ENCODE measurements at places on chromosomes 2 and 18.

DNA sequence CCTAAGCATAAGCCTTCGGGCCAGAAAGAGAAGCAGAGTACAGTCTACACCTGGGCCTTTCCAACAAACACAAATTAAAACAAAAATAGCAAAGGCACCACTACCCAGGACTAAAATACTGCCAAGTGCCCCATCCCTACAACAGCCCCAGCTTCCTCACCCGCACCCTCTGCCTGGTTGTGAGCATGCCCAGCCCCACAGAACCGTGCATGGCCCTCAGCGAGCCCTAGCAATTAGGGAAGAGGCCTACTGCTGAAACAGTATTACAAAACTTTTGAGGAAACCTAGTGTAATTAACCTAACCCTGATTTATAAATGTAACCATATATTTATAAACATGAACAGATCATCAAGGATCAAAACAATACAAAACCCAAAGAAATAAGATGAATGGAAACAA, 44.2 kb downstream of the FARSB start:
- DNase-seq = no peak

DNA sequence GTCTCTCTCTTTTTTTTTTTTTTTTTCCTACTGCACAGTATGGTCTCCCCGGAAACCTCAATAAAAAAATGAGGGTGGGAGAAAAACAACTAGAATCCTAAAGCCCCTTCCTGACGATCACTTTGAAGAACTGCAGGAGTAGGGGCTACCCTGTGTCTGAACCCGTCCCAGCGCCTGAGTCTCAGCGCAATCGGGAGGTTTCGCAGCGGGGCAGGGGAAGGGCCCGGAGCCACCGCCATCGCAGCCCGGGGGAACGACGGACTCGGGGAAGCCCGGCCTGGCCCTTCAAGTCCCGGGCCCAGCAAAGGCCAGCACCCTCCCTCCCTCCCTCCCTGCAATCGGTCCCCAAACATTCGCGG, 411 bp downstream of the NARS1 start:
- DNase-seq = no peak

GRCh38 chr18:31617031-31617717, 25.5 kb downstream of the TTR start:
- no peak for DNase-seq

- DNase-seq = no peak
Observed at GRCh38 chr2:201327678-201328077, 29.5 kb downstream of the FLACC1 start.

DNA sequence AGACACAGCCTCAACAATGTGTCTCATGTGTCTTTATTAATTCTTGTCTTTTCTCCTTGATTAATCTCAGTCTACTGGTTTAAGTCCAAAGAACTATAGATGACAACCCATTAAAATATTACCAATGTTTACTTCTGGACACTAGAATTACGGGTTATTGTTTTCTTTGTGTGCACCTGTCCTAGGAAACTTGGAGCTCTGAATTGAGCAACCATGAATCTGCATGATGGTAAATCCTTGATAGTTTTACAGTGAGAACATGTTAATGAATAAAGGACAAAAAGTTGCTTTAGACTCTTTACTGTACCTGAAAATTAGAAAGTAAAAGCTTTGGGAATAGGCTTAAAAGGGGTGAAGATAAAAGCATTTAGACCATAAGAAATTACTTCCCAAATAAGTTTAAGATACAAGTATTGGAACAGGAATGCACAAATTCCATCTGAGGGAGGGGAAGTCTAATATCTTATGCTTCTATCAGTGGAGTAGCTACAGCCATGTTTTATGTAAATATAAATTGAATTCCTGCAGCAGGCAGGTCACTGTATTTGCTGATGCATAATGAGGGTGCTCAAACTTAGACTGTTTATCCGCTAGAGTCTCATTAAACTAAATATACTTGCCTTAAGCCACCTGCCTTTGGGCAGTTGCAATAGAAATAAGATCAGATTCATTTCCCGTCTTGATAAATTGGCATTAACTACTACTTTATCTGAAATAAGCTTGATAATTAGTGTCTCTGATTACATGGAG, 603.7 kb upstream of the GCFC2 start:
- no peak for DNase-seq

DNA sequence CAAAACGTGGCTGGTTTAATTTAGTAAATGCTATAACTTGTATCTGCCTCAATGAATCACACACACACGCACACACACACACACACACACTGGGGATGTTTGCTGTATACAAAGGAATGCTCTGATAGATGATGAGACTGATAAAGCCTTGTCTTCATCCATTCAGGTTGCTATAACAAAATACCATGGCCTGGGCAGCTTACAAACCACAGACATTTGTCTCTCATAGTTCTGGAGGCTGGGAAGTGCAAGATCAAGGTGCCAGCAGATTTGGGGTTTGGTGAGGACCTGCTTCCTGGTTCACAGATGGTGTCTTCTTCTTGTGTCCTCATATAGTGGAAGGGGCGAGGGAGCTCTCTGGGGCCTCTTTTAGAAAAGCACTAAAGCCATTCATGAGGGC, 149.5 kb upstream of the HDAC4 start:
- no peak for DNase-seq

DNA sequence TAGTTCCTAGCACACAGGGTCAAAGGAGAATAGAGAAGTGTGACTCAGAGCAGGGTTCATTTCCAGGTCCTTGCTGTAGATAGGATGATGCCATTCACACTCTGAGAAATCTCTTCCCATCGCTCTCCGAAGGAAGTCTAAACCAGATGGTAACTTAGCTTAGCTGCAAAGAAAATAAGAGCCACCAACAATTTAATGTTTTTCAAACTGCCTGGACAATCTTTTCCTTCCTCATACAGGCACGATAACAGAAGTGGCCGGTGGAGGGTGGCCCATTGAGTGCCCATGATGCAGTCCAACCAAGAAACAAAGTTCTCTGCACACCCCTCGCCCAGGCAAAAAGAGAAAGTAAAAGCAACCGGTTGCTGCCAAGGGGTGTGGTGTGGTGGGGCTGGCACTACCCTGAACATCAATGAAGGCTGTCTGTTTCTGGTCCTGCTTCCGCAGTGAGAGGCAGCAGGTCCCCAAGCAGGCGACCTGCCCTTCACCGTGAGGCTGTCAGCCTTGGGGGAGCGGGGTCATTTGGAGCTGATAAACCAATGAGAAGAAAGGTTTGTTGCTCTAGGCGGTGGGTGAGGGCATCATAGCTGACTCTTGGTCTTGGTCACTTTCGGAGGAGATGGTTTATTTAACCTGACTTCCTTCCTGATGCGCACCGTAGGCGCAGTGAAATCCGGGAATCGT, 105.6 kb upstream of the CD302 start:
- peak; percentile 11 for DNase-seq

DNA sequence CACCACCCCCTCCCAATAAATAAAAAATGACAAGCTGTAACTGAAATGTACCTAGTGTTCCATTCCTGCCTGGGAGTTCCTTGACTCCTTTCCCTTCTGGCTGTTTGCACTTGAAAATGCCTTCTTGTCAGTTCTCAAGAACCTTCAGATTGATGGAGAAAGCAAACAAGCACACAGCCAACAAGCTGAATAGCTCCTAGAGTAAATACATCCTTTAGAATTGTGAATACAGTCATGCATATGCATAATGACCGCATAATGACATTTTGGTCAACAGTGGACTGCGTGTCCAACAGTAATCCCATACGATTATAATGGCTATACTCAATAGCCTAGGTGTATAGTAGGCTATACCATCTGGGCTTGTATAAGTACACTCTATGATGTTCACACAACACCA, 97.0 kb downstream of the LYPD6 start:
- no peak for DNase-seq

- no peak for DNase-seq
Observed at GRCh38 chr2:200179151-200179550, 127.3 kb upstream of the SPATS2L start.

DNA sequence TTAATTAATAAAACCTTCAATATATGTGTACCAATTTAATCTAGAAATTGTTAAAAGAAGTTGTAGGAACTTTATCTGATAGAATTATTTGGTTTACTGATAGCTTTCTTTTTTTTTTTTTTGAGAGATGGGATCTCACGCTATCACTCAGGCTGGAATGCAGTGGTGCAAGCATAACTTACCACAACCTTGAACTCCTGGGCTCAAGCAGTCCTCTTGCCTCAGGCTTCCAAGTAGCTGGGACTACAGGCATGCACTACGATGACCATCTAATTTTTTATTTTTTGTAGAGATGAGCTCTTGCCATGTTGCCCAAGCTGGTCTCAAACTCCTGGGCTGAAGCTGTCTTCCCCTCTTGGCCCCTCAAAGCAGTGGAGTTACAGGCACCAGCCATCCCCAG, 66.8 kb downstream of the CCDC138 start:
- DNase-seq = no peak

GRCh38 chr2:219416235-219416602, 2.0 kb upstream of the DES start:
- DNase-seq = no peak

DNA sequence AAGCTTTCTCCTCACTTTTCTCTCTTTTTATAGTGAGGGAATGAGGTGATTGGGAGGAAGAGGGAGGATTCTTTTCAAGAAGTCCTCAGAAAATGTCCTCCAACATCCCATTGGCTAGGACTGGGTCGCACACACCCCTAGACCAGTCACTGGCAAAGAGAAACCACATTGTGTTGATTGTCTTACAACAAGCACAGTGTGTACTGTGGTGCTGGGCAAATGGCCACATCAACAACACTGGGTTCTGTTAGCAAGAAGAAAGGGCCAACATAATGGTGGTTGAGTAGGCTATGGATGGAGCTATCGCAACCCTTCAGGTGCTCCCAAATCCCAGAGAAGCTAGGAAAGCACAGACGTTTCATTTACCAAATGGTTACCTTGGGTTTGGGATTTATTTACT, 18.7 kb upstream of the PTPN4 start:
- no peak for DNase-seq

- no peak for DNase-seq
Observed at GRCh38 chr2:141806090-141806489, 324.7 kb downstream of the LRP1B start.

DNA sequence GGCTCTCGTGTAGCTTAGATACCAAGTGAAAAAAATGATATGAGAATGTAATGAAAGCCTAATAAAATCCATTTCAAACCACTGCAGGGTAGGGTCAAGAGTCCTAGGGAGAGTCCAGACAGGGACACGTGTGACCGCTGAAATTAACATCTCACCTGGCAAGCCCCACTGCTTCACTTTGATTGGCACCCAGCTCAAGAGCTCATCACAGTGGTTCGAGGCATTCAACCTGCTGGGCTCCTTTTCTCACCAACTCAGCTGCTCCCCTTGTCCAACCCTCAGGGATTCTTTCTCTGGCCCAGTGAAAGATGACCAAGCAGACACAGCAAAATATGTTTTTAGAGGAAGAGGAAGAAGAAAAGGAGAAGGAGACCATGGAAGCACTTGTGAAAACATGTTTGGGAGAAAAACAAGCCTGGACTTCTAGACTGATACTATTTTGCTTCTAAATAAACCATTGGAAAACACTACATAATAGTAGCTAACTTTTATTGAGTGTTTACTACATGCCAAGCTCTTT, 49.2 kb upstream of the CREB1 start:
- no peak for DNase-seq

GRCh38 chr2:67295851-67296250, 101.3 kb upstream of the ETAA1 start:
- DNase-seq = no peak

- DNase-seq = no peak
Observed at GRCh38 chr2:1446301-1446700, 33.0 kb downstream of the TPO start.

- no peak for DNase-seq
Observed at GRCh38 chr2:119533560-119533959, 9.3 kb upstream of the SCTR start.

DNA sequence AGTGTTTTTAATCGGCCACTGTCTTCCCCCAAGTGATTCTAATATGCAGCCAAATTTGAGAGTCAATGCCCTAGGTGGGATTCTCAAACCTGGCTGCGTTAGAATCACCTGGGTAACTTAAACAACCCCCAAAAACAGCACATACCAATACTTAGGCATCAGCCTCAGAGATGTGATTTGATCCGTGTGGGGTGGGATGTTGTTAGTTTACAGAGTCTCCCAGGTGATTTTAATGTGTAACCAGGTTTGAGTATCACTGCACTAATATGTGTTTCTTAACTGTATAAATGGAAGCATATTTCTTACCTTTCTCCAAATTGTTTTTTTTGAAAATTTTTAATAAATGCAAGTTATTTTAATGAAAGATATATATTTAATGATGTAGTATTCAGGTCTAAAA, 135.4 kb downstream of the PLCL1 start:
- no peak for DNase-seq
